NCI-H1930 (cell line): ENCODE measurements at places on chromosomes 12 and 14.

- no peak for DNase-seq
Observed at GRCh38 chr14:56357428-56357827, 222.2 kb upstream of the TMEM260 start.

DNA sequence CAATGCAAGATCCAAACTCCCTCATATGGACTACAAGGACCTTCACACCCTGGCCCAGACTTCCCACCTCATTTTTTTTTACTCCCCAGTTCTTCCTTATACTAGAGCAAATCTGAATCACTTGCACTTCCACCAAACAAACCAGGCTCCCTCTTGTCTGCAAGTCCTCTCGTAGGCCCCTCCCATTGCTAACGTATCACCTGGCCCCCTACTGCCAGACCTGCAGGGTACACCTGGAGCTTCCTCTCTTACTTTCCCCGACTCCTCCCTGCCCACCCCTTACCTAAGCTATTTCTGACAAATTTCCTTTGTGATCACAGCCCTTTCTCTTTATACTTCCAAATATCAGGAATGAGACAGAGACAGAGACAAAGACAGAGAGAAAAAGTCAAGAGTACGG, 463.9 kb downstream of the GALC start:
- no peak for DNase-seq

GRCh38 chr14:88142997-88143396, 138.1 kb downstream of the GPR65 start:
- no peak for DNase-seq

GRCh38 chr12:93167841-93168492, 209.8 kb upstream of the NUDT4 start:
- no peak for DNase-seq

DNA sequence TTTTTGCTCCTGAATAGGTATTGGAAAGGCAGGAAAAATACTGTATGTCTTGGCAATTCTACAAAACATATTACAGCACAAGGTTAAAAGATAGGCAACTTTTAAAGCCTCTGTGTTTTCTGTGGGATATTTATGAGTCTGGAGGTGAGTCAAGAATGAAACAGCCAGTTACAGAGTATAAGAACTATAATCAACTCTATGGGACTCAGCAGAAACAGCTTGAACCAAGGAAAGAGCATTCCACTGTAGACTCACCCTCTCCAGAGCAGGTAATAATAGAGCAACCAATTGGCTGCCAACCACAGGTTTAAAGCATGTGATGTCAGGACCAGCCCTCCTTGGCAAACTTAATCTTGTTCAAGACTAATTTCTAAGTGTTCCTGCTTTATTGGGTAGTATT, 100.5 kb upstream of the MDM1 start:
- DNase-seq, result no peak

DNA sequence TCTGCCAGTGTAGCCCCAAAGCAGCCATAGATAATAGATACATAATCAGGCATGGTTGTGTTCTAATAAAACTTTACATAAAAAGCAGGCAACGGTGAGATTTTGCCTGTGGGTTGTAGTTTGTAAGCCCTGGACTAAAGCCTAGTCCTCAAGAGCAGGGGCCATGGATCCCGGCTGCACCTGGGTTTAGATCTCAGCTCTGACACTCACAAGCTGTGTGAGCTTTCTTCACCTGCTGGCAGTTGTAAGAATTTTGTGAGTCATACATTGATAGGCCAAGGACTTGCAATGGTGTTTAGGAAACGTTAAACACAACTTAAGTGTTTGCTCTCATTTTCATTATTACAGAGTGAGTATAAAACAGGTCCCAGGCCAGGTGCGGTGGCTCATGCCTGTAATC, 395.8 kb upstream of the TBX3 start:
- no peak for DNase-seq

GRCh38 chr14:45251912-45252311, 1.1 kb downstream of the MIS18BP1 start:
- DNase-seq, result no peak

DNA sequence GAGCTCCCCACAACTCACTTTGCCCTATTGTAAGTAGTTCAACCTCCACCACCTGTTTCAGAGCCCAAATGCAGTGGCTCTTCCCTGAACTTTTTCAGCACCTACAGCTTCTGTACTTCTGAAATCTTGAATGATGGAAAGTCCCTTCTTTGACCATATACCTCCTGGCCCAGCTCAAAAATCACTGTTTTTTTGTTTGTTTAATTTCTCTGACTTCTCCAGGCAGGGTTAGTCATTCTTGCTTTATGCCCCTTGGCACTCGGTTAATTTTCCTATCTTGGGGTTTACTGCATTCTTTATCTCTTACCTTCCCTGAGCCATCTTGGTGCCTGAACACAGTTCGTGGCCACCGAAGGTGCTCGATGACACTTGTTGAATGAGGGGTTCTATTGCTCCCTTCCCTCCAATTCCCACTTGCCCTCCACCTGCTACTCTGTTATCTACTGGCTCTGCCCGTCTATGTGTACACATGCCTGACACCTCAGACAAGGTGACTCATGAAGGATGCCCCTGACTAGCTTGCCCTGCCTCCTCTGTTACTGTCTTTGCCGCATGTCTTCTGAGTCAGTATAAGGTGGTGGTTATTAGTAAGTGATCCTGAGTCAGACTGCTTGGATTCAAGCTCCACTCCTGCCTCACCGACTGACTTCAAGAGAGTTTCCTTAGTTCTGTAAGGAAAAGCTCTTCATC, 4.4 kb downstream of the AMHR2 start:
- no peak for DNase-seq

GRCh38 chr12:75548879-75549278, 37.5 kb upstream of the KRR1 start:
- DNase-seq, result no peak

- DNase-seq, result peak; percentile 48
Observed at GRCh38 chr14:105021656-105022275, 883 bp upstream of the CDCA4 start.

- no peak for DNase-seq
Observed at GRCh38 chr12:68792952-68793351, 15.0 kb upstream of the MDM2 start.

- DNase-seq, result no peak
Observed at GRCh38 chr12:26798023-26798422, 35.0 kb downstream of the ITPR2 start.

GRCh38 chr14:26773906-26774593, 176.2 kb upstream of the NOVA1 start:
- DNase-seq, result no peak

GRCh38 chr12:70549340-70550179, 87.7 kb downstream of the PTPRB start:
- DNase-seq, result no peak

GRCh38 chr12:53070877-53071492, 8.2 kb downstream of the SPRYD3 start:
- no peak for DNase-seq

DNA sequence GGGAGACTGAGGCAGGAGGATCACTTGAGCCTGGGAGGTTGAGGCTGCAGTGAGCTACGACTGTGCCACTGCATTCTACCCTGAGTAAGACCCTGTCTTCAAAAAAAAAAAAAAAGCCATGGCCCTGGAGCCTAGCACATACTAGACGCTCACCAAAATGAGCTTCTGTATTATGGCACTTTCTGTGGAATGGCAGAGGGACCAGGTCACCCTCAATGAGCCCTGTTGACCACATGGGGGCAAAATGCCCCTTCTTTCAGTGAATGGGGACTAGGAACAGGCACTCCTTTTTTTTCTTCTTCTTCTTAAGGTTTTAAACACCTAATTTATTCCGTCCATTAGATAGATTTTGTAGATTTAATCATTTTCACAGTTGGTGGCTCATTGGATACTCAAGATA, 50.5 kb downstream of the FAM222A start:
- no peak for DNase-seq

GRCh38 chr12:124828264-124829007, 35.2 kb downstream of the SCARB1 start:
- DNase-seq, result no peak

GRCh38 chr14:81453166-81453766, 53.1 kb upstream of the STON2 start:
- no peak for DNase-seq

- DNase-seq, result no peak
Observed at GRCh38 chr12:65695113-65695865, 129.0 kb upstream of the HMGA2 start.

DNA sequence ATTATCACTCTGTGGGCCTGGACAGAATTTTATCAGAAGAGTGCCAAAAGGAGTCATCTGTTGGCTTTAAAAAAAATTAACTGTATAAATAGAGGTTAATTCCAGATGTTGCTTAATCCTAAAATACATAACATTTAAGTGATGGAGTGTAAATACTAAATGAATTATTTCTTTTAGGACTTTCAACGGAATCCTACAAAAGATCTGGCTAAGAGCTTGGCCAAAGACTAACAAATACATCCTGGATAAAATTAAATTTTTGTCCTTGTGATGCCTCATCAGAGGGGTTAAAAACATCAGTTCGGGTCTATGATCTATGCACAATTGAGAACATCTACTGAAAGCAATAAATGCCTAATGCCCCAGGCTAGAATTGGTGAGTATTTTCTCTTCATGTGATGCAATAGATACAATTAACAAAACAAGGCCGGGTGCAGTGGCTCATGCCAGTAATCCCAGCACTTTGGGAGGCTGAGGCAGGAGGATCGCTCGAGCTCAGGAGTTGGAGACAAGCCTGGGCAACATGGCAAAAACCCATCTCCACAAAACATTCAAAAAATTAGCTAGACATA, 49.8 kb upstream of the RAP1B start:
- DNase-seq, result no peak

- DNase-seq, result no peak
Observed at GRCh38 chr14:58722441-58722840, 84.7 kb downstream of the DACT1 start.

GRCh38 chr12:257521-258321, 4.9 kb downstream of the SLC6A13 start:
- DNase-seq, result no peak

DNA sequence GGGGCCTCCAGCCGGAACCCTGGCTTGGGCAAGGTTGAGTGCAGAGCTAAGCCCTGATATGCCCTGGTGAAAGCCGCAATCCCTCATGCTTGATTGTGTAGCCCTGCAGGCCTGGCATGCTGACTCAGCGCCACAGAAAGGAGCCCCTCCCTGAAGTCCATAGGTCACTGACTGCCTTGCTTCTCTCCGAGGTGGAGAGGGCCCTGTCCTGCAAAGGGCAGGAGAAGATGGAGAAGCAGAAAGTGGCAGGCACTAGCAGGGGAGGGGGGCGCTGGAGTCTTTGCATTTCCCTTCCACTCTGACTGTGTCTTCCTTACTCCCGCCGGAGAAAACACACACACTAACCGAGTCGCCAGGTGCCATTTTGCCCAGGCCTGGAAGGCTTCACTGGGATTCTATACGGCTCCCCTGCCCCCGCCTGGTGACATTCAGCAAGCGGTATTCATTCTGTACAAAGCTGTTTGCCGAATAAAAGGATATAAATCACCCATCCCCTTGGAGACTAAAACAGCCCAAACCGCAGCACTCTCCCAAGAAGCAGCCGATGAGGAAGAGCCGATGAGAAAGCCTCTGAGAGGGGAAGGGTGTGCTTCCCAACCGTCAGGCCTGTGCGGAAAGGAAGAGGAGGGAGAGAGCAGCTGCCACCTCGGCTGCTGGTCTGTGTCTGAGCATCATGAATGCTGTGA, 69.8 kb downstream of the SLC6A12 start:
- DNase-seq, result peak; percentile 21

GRCh38 chr14:89620436-89620835, 203.4 kb upstream of the FOXN3 start:
- DNase-seq, result no peak

DNA sequence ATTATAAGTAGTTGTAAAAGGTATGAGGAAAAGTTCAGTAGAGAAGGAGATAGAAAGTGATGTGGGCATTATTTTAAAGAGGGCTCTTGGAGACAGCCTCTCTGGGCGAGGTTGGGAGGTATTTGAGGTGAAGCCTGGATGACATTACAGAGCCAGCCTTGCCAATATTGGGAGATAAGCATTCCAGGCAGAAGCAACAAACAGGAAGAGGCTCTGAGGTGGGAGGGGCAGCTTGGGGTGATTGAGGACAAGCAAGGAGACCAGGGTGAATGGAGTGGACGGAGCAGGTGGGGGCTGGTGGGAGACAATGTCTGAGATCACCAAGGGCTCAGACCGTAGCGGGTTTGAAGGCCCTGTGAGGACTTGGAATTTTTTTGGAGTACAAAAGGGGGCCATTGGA, 87.3 kb downstream of the DYRK2 start:
- no peak for DNase-seq

GRCh38 chr14:51564460-51564859, 87.2 kb upstream of the FRMD6 start:
- DNase-seq, result no peak

- no peak for DNase-seq
Observed at GRCh38 chr12:113778432-113779132, 187.5 kb downstream of the RBM19 start.

DNA sequence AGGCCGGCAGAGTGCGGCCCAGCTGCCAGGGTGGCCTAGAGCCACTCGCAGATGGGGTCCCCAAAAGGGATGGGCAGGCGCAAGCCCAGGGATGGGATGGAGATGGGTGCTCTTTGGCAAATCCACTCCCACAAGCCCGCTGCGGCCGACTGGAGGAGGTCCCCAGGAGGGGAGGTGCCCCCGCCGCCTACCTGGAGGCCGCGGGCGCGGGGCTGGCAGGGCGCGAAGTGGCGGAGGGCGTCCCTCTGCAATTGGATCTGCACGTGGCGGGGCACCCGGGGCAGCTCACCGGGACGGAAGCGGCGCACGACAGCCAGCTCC, 730 bp downstream of the PPP1R3E start:
- no peak for DNase-seq

DNA sequence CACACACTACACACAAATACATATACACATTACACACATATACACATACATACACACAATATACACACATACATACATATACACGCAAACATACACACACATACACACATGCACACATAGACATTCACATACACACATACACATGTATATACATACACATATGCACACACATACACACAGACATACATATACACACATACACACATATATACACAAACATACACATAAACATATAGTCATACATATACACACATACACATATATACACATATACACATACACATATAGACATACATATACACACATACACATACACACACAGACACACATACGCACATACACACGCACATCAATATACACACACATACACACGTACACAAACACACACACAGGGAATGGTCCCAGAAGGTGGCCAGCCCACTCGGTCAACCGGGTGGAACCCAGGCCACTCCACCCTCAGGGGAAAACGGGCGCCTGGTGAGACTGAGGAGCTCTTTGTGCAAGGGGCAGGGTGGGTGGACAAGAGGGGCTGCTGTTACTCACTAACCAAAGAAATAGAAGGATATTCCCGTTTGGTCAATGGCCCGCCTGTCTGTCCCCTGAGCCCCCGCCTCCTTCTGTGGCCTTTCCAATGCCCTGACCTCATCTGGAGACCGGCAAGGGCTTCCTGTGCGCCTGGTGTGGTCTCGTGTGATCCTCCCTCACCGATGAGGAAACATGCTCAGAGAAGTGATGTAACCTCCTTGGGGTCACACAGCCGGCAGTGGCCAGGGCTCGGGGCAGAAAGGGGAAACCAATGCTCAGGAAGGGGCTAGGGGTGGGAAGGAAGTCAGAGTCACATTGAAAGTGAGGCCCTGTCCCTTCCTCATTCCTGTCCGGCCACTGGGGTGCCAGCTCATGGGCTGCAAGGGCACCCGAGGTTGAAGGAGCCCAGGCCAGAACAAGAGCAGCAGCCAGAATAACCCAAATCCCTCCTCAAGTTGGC, 5.3 kb downstream of the TRPV4 start:
- DNase-seq, result no peak

GRCh38 chr12:25421651-25422167, 131.4 kb downstream of the LMNTD1 start:
- no peak for DNase-seq
